ENCODE measurements at places on chromosomes 11 and 22.

DNA sequence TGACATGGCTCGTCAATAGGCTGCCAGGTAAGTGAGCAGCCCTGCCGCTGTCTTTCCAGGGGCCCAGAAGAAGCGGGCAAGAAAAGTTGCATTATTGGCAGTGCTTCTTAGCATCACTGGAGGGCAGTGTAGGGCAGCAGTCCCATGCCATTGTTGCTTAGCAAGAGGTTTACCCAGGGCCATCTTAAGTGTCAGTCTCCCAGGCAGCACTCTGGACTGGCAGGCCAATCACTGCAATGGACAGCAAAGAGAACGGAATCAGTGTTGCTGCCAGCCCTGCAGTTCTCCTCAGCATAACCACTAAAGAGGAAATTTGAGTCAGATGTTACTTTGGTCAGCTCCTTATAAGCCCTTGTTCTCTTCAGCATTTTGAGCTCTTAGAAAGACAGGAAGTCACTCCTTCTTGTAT is 13.4 kb upstream of the GRK2 start:
- no peak for DNase-seq

DNA sequence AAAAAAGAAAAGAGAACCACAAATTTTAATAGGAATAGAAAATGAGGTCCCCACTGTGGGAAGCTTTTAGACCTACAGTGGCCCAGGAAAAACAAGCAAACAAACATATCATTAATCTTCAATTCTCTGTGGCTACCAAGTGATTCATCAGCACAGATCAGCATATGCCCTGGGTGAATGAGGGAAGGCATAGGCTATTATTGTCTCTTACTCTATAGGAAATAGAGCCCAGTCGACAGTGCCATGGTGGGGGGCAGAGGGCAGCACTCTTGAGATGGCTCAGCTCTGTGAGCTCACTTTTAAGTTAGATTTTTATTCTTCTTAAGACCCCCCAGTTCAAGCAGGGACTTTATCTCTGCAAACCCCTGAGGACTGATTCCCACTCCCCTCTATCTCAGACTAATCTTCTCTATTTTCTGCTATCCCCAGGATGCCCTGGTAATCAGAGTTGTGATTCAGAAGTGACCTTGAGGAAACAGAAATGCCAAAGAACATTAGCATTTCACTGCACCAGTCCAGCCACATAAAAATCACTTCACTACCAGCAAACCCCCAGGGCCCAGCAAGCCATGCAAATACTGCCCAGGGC is 9.5 kb upstream of the FEZ1 start:
- no peak for DNase-seq

GRCh38 chr11:134063991-134064747 is 4.7 kb upstream of the JAM3 start:
- no peak for DNase-seq

GRCh38 chr11:125235071-125235471 is 70.5 kb downstream of the PKNOX2 start:
- no peak for DNase-seq

GRCh38 chr11:3905080-3905953 is 49.9 kb downstream of the STIM1 start:
- no peak for DNase-seq

DNA sequence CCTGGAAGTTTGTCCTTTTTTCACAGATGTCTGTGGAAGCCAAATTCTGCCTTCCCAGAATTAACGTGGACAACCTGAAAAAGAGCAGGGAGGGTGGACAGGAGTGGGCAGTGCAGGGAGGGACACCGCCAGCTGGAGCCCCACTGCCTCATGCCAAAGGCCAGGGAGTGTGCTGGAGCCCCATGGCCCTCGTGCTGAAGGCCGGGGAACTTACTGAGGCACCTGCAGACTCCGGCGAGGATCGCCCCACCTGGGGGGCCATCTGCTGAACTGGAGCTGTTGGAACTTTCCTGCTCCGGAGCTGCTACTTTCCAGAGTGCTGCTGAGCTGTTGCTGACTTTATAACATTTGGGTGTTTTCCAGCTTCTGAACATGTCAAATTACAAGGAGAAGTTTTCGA is 35.2 kb downstream of the MOV10L1 start:
- DNase-seq = no peak

All from activated B cell treated with CpG ODN at 0.5 μM for 24 hours (primary cell).